NT2/D1 (cell line): ENCODE measurements at places on chromosomes 6 and 20.

- no peak for DNase-seq
These were observed 3.5 kb upstream of the VWA7 start for GRCh38 chr6:31780507-31781243.

- no peak for DNase-seq
These were observed 95.0 kb upstream of the MLN start for GRCh38 chr6:33898771-33899170.

DNA sequence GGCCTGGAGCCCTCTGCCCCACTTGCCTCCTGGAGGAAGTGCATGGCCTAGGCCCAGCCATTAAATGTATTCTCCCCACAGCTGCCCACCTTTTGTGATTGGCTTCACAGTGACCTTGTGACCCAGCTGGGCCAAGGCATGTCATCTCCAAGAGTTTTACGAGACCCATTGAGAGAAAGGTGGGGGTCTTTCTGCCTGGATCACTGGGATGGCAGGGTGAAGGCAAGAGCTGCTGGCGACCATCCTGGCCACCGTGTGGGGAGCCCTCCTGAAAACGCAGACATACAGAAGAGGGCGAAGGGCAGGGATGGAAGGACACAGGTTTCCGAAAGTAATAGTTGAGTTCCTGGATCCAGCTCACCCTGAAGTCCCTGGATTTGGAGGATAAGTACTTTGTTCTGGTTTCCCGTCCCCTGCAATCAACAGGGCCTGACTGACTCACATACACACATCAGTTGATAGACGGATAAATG, 12.3 kb upstream of the SPO11 start:
- DNase-seq, result no peak

DNA sequence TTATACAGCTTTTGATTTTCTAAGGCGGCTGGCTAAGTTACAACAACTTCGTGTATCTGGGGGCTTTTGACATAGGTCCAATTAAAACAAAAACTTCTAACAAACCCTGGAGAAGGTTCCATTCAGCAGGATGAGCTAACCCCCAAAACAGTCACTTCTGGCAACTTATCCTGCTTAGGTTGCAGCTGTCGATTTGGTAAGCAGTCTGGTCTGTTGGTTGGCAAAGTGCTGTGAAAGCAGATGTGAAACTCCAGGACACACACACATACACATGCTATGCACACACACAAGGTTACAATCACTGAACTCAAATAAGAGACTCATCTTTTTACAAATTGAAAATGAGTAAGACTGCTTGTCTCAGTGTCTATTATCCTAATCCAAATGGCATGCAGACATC, 119.0 kb upstream of the STMND1 start:
- DNase-seq, result no peak

GRCh38 chr6:143965503-143966171, 42.4 kb downstream of the PLAGL1 start:
- no peak for DNase-seq

- no peak for DNase-seq
These were observed 2.5 kb downstream of the RIPOR2 start for GRCh38 chr6:24933266-24933665.
